ENCODE measurements at places on chromosomes 7 and 10.
A peak's percentile ranks its signal among the peaks of the same experiment; 100 is the strongest.

GRCh38 chr7:112334366-112334765 lies 115.9 kb upstream of the IFRD1 start:
- no peak for DNase-seq

DNA sequence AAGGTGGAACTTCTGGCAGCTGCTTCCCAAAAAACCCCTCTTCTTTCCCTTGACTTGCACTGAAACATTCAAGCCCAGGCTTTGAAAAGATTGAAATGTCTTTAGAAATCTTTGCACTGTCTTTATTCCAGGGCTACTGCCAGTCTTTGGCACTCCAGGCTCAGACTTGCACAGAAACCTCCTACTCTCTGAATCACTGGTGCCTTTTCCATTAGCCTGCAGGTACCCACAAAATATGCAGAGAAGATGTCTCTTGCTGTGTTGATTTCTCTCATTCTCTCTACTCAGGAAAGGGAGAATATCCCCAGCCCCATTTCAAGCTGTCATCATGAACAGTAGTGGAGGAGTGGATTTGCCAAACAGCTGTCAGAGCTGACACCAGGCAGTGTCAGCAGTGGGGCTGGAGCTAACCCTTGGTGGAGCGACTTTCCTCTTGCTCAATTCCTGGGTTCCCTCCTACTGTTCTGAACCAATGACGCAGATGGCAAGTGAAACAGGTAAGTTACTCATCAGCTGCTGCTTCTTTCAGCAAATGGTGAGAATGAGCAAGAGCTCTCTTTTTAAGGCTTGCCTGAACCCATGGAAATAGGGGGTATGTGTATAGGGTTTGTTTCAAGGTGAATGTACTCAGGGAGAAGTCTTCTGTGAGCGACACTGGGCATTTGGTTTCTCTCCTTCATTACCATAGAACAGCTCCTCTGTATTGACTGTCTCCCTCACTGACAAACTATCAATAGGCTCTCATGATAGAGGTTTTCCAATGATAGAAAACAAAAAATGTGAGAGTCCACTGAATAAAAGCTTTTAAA lies 362.4 kb downstream of the ADRA2A start:
- DNase-seq = no peak

GRCh38 chr7:6330657-6331056 lies 58.2 kb upstream of the CYTH3 start:
- no peak for DNase-seq

DNA sequence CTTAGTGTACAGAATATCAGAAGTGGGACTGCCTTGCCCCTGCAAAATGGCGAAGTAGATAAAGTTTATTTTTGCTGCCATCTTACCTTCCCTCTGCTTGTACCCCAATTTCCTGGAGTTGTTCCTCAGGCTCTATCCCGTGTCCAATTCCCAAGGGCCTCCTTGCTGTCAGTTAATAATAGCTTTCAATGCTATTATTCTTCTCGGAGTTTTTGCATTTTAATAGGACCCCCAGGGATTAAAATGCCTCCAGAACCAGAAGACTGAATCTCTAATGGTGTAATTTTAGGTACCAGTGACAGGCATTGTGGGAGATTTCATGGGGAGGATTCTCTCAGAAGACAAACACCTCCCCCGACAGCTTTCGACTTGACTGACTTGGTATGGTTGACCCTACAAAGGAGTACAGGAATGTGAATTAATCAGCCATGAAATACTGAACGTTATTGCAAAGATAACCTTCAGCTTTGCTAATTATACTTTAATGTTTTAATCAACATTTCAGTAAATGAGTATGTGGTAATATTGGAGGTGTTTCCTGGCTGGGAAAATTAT lies 75.2 kb downstream of the ZNF22 start:
- DNase-seq = no peak

- peak; percentile 73 for DNase-seq
These were observed 5.2 kb downstream of the DMBT1 start for GRCh38 chr10:122565766-122566206.

DNA sequence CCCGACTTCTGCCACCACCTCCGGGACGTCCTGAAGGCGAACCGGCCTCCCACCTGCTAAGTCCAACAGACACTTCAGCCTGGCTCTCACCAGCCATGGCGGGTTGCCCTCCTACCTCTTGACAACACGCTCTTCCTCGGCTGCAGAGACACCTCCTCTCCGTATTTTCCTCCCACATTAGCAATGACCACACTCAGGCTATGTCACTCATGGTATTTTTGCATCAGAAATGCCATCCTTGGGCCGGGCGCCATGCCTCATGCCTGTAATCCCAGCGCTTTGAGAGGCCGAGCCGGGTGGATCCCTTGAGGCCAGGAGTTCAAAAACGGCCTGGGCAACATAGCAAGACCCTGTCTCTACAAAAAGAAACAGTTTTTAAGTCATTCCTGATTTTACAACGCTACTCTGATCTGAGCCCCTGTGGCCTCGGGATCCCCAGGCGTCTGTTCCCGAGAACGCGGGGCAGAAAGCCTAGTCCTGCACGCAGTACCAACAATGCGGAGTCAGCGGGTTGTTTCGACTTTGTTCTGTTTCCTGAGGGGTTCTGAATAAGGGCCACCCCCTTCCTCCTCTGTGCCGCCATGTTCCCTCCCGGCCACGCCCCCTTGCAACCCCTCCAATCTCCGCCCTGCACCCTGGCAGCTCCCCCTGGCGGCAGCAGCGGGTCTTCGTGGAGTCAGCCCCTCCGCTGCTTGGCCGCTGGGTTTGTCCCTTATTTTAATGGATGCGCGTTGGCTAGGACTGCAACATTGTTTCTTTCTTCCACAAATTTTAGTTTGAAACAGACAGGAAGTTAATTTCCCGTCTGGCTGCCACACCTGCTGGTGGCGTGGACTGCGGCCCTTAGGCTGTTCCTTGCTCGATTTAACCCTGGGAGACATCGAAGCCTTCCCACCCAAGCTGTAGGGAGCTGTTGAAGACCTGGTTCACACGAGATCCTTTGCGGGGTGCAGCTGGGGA lies 9.7 kb upstream of the ZFAND2A start:
- DNase-seq = peak; percentile 80

GRCh38 chr10:85537561-85537960 lies 829.0 kb downstream of the GRID1 start:
- DNase-seq = no peak

GRCh38 chr7:159036916-159037605 lies 107.6 kb downstream of the VIPR2 start:
- no peak for DNase-seq

DNA sequence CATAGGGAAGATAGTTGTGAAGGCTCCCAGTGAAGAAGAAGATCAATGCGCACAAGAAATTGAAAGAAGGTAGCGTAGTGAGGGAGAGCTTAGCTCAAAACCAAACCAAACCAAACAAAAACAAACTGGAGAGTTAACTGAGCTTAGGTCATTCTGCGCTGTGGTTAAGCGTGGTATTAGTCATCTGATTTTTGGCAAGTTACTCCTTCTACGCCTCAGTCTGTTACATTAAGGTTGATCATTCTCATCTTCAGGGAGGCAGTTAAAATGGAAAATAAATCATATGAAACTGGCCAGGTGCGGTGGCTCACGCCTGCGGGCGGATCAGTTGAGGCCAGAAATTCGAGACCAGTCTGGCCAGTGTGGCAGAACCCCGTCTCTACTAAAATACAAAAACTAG lies 259.7 kb downstream of the EXOC4 start:
- no peak for DNase-seq

DNA sequence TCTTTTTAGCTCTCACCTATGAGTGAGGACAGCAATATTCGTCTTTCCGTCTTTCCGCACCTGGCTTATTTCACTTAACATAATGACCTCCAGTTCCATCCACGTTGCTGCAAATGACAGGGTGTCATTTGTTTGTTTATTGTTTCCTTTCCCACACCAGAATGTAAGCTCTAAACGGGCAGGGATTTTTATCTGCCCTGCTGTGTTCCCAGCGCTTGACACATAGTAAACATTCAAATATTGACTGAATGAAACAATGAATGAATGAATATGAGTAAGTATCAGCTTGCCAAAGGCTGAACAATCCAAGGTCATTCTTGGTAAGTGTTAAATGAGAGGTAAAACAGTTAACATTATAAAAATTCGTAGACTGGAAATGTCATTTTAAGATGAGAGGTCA lies 12.8 kb downstream of the SH3PXD2A start:
- no peak for DNase-seq

GRCh38 chr10:100873146-100873826 lies 39.5 kb upstream of the SLF2 start:
- DNase-seq = no peak

DNA sequence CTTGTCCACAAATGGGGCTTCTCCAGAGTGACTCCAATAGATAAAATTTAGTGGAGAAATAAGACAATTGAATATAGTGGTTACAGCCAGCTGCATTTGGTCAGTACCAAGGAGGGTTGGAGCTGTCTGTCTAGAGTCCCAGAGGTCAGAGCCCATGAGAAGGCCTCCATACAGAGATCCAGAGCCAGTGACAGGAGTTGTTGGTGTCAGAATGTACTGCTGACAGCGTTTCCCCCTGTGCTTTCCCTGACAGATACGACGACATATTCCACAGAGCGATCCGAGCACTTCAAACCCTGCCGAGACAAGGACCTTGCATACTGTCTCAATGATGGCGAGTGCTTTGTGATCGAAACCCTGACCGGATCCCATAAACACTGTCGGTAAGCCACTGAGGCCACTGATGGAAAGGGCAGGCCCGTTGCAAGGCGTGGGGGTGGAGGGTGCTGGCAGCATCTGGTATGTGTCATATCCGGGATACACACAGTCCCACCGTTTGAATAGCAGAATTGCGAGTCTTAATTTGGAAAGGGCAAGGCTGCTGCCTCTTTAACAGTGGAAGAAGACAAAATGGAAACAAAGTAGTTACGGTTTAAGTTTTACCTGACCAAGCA lies 483.6 kb downstream of the NRG3 start:
- no peak for DNase-seq

DNA sequence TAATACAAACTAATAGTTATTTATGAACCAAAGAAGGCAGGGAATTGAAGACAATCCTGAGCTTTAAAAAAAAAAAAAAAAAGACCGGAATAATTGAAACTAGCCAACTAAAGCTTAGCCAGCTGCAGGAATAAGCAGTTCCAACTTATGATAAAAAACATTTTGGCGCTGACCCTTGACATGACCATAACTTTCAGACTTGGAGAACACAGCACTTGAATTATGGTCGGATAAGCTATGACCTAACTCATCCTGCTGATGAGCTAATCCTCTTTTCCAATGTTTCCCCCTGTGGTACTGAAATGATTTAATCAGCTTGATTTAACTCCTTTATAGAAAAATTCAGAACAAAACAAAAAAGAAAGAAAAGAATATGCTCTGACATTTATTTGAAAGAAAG lies 181.8 kb downstream of the DGKB start:
- DNase-seq = no peak

GRCh38 chr10:77977016-77977415 lies 50.5 kb upstream of the DLG5 start:
- DNase-seq = no peak

GRCh38 chr10:18738835-18739234 lies 79.6 kb downstream of the ARL5B start:
- no peak for DNase-seq

DNA sequence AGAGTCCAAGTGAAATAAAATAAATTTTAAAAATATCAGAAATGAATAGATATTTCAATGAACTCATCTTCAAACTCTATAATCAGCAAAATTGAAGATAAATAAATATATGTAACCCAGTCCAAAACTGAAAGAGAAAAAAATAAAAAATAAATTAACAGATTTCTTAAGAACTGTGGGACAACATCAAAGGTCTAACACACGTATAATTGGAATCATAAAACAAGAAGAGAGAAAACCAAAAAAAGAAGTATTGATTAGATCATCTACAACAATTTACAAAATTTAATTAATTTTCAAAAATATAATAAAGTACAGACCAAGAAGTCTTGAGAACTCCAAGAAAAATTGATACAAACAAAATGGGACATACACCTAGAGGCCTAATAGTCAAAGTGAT lies 625.8 kb upstream of the SORCS1 start:
- no peak for DNase-seq

GRCh38 chr7:142801601-142802295 lies 31.0 kb downstream of the PRSS2 start:
- no peak for DNase-seq

- DNase-seq = no peak
These were observed 2.0 kb downstream of the COPS6 start for GRCh38 chr7:100090527-100091410.

- DNase-seq = no peak
These were observed 7.2 kb downstream of the RBM20 start for GRCh38 chr10:110651044-110651958.

GRCh38 chr10:13788320-13788600 lies 201.5 kb downstream of the PRPF18 start:
- DNase-seq = no peak

DNA sequence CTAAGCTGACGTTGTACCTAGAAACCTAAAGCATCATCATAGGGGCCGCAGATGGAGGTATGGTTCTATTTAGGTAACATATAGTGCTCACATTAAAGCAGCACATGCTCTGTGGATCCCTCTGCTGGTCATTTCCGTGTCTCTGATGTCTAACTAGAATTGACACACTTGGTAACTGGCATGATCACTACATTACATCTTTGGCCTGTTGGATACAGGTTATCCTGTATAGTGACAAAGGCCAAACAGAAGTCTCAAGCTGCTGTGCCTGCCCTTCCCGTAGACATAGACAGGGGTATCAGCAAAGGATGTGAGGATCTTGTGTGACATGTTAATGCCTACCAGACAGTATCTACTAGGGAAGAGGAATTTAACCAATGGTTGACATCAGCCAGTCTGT lies 51.2 kb downstream of the KIF5B start:
- peak; percentile 28 for DNase-seq

GRCh38 chr10:18875477-18875876 lies 173.1 kb upstream of the MALRD1 start:
- no peak for DNase-seq

Data from stimulated activated CD4-positive, alpha-beta T cell treated with anti-CD3 and anti-CD28 coated beads, Interleukin-4, amount 100 ng/mL, for 24 hours (primary cell).